Activated T-cell treated with anti-CD3 and anti-CD28 coated beads, Interleukin-2, amount 50 U/mL, for 48 hours (primary cell): ENCODE measurements at places on chromosomes 2 and 18.

DNA sequence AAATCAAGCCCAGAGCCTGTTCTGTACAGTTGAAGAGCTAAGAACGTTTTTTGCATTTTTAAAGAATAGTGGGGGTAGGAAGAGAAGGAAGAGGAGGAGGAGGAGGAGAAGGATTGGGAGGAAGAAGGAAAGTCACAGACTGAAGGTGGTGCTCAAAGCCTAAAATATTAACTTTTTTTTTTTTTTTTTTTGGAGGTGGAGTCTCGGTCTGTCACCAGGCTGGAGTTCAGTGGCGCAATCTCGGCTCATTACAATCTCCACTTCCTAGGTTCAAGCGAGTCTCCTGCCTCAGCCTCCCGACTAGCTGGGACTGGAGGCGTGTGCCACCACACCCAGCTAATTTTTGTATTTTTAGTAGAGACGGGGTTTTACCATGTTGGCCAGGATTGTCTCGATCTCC, 18.3 kb upstream of the KLHL29 start:
- no peak for DNase-seq

- DNase-seq = no peak
Observed at GRCh38 chr2:234448506-234449184, 48.2 kb downstream of the ARL4C start.

DNA sequence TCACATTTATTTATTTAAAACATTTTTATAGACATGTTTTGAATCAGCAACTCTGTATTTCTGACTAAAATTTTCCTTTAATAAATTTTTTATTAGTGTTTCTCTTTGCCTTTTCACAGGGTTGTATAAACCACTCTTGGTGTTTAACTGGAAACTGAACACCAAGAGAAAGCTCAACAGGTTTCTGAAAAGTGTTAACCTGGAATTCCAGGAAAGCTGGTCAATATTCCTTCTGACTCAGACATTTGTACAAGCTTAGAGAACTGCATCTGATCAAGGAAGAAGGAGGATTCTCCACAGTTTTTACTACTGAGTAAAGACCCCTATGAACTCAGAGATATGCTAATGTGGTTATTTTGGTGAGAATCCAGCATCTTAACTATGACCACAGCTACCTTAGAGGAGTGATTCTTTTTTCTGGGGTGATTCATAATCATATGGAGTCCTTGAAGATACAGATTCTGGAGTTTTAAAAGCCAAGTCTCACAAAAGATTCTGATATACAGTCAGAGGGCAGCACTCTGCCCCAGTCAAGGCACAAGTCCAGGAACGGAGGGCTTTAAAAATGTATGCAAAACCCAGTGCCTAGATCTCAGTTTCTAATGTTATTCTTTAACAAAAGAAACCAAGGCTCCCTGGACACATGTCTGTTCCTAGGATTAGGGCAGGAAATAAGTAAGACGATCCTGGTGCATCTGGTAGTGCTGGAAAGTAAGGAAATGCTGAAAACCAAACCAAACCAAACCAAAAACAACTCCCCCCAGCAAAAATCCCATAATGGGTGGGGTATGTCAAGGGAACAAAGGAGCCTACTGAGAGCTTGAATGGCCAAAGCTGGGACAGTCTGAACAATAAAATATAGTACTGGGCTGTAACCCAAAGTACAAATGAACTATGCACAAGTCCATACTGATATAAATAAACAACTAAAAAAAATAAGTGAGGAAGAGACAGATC, 85.1 kb upstream of the FZD5 start:
- no peak for DNase-seq

DNA sequence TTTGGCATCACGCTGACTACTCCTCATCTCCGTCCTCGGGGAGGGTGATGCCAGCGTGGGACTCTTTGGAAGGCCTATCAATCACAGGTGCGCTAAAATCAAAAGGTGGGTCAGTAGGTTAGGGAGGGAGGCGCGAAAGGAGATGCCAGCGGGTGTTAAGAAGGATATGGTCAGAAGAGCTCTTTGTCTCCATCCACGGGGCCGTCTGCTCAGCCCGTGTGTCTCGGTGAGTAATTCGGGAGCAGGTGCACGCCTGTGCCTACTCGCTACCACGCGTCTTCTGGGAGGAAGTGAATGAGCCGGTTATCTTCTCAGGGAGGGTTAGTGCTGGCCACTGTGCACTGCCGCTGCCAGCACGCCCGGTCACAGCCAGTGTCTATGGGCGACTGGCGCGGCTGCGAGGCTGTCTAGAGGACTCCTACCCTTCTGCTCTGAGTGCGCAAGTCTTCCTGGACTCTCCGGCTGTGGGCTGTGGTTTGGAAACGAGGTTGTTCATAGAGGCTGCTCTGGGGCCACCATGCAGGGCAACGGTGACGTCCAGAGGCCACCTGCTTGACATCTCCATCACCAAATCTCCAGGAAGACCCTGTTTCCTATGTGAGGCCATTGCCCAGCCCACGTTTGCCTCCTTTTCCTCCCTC, 153.4 kb downstream of the MBP start:
- peak; percentile 10 for DNase-seq

GRCh38 chr2:216688731-216689340, 6.5 kb downstream of the IGFBP5 start:
- no peak for DNase-seq

DNA sequence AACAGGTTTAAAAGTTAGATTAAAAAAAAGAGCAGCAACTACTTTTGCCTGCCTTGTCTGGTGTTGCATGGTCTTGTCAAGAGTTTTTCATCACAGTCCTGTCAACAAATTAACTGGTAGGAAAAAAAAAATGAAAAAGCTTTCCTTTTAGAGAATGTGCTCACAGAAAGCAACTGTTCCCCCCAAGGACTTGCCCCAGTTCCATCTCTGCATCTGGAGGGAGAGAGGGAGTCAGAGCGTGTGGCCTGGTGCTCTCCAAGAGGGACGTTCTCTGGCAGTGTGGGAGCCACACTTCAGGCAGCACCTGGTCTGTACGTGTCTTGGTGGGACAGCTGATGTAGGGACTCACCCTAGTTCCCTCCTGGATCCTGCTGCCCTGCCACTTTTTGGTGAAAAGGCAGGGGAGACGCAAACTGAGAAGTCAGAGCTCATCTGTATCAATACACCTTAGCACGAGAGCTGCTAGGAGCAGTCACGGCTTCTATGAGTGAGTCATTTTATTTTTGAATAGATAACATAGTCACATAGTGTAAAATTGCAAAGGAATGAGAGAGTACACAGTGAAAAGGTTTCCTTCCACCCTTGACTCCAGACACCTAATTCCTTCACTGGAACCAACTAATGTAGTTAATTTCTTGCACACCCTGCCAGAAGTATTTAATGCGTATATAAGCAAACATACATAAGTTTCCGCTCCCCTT, 172.5 kb upstream of the MGAT5 start:
- DNase-seq = no peak

DNA sequence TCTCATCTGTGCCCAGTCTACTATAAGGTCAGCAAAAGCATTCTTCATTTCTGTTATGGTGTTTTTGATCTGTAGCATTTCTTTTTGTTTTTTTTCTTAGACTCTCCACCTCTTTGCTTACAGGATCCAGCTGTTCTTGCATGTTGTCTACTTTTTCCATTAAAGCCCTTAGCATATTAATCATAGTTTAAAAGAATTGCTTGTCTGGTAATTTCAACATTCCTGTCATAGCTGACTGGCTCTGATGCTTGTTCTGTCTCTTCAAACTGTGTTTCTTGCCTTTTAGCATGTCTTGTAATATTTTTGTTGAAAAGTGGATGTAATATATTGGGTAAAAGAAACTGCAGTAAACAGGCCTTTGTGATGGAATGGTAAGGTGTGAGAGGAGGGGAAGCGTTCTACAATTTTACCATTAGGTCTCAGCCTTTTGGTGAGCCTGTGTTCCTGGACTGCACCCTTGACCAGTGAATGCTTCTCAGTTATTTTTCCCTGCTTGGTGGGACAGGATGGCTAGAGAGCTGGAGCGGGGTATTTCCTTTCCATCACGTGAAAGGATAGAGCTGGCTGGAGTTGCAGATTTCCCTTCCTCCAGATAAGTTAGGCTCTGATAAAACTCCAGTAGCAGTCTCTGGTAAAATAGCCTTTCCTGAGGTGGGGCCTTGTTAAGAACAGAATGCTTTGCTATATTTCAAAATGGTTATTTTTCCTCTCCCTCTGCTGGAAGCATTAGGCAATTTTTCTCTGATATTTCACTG, 65.4 kb downstream of the PLA2R1 start:
- DNase-seq = no peak

DNA sequence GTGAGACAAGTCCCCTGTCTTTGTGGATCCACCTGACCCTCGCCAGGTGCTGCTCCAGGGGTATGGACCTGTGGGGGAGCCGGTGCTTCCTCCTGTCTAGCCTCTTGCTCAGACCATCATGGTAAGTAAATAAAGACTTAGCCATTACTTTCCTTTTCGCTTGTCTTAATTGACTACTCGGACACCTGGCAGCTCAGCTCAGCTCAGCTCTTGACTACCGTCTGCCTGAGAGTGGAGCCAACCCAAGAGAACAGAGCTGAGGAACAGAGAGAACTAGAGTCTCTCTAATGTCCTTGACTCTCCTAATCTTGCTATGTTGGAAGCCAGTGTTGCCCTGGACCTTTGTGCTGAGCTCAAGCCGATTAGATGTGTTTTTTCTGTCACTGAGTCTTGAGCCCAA, 170.3 kb upstream of the CXCR4 start:
- no peak for DNase-seq

DNA sequence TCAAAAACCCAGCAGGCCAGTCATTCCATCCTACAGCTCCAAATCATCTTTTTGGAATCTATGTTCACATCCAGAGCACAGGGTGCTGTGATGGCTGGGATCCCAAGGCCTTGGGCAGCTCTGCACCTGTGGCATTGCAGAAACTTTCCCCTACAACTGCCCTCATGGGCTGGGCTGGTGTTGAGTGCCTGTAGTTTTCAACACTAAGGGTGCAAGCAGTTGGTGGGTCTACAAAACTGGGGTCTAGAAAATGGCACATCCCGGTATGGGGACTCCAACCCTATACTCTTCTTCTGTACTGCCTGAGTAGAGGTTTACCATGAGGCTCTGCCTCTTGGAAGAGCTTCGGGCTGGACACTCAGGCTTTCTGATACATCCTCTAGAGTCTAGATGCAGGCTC, 95.2 kb upstream of the TEKT4 start:
- no peak for DNase-seq

DNA sequence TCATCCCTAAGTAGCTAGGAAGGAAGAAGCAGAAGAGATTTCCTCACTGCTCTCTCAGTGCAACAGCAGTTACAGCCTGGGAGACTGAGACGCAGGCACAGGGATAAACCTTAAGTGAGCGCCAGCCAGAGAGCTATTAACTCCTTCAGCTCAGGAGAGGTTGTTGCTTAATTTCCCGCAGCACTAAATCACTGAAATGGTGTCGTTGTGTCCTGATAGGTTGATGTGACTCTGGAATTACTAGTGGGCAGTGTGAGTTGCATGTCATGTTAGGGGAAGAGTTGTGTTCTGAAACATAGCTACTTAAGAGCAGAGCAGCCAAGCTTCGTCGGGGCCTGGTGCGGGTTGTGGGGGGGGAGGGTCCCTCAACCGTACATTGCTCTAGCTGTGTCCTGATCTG, 225.8 kb downstream of the NAPG start:
- DNase-seq = no peak

DNA sequence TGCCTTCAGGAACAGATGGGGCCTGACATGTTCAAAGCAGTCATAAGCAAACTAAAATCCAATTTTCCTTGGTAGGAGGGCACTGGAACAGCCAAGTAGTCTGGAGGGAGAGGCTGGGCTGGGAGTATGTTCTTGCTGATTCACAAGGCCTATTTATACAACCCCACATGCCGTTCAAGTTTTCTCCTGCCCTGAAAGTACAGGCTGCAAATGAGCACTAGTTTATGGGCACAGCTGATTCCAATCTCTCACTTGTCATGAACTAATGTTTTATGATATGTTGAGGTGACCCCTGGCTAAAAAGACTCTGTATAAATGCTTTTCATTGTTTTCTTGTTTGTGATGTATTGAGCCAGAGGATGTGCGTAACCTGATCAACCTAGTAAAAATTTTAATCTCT, 183.4 kb upstream of the SRD5A2 start:
- DNase-seq = no peak

DNA sequence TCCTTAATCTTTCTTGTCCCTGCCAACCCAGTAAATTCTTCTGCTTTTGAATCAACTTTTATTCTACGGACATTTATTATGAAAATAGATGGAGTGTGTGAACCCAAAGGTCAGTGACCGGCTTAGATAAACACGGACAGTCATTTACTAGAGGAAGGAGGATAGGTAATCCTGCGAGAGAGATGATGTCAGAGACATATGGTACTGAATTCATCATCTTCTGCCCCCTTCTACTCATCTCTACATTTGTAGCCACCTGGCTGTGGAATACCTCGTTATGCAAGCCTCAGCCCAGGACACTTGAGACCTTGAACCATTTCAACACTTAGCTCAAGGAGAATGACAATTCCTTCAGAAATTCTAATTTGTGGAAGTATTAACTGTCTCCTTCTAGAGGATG, 443.6 kb downstream of the TDRD15 start:
- no peak for DNase-seq

GRCh38 chr2:56337342-56337741, 153.6 kb downstream of the CCDC85A start:
- no peak for DNase-seq

GRCh38 chr18:21205695-21206094, 36.3 kb upstream of the GREB1L start:
- DNase-seq = no peak

- no peak for DNase-seq
Observed at GRCh38 chr2:103174711-103175110, 412.9 kb downstream of the TMEM182 start.

DNA sequence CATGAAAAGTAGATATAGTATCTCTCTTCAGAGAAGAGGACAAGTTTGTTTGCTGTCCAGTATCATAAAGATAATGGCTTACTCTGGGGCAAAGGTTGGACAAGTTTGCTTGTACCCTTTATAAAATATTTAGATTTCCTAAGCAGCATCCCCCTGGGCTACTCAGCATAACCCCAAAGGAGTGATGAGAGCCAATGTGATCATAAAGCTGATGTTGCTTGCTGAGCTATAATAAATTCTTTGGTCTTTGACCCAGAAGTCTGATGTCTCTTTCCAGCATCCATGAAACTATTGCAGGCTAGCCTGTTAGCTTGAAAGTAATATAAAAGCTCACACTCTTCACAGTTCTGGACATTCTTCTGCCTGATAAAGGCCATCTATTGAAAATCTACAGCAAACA, 138.3 kb upstream of the STON1 start:
- DNase-seq = no peak

- no peak for DNase-seq
Observed at GRCh38 chr2:68248806-68249205, 3.5 kb downstream of the PPP3R1 start.

DNA sequence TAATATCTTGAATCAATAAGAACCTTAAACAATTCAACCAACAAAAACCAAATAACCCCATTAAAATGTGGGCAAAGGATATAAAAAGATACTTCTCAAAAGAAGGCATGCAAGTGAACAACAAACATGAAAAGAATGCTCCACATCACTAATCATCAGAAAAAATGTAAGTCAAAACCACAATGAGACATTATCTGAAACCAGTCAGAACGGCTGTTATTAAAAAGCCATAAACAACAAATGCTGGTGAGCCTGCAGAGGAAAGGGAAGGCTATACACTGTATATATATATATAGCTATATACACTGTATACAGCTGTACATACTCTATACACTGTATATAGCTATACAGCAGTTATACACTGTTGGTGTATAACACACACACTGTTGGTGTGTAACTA, 47.8 kb upstream of the GALNT13 start:
- no peak for DNase-seq

- DNase-seq = no peak
Observed at GRCh38 chr2:56674084-56674483, 490.3 kb downstream of the CCDC85A start.

GRCh38 chr2:207202645-207203044, 36.9 kb upstream of the KLF7 start:
- no peak for DNase-seq
